Suppressor macrophage treated with lipopolysaccharide for 1 hour (primary cell): ENCODE measurements at places on chromosomes 4 and X.

GRCh38 chr4:4204401-4204745 is 22.4 kb downstream of the OTOP1 start:
- no peak for DNase-seq

GRCh38 chrX:54961750-54962149 is 32.2 kb downstream of the PFKFB1 start:
- DNase-seq, result no peak

- no peak for DNase-seq
Measured at GRCh38 chr4:98747393-98748091, 89.1 kb upstream of the TSPAN5 start.

DNA sequence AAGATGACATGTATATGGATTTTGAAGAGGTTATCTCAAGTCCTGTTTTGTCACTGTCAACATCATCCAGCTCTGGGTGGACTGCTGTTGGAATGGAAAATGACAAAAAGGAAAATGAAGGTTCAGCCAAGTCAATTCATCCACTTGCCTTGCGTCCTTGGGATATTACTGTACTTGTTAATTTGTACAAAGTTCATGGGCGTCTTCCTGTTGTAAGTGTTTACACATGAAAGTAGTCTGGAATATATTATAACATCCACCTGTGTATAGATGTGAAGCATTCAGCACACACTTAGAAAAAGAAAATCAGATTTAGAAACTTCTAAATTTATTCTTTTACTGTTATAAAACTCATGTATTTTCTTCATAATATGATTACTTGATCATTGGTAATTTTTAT is 67.2 kb downstream of the BLTP1 start:
- no peak for DNase-seq

GRCh38 chr4:21656832-21657231 is 291.7 kb downstream of the KCNIP4 start:
- DNase-seq, result no peak

DNA sequence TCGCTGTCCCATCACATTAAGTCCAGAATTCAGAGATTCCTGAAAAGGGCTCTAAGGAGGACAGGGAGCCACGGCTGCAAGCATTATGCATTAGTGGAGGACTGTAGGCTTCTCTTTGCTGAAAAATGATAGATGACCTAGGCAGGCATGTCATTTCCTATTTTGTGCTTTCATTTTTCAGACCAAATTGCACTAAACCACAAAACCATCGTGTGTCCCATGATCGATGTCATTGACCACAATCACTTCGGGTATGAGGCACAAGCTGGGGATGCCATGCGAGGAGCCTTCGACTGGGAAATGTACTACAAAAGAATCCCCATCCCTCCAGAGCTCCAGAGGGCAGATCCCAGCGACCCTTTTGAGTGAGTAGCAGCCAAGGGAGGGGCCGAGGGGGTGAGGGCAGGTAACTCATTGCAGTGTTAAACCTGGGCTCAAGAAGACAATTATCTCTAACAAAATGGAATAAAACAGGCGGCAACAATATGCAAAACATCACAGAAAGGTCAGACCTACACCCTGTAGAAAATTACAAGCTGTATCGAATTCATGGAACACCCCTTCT is 355.2 kb upstream of the GALNT7 start:
- peak; percentile 2 for DNase-seq

GRCh38 chr4:145451895-145452294 is 29.8 kb upstream of the SMAD1 start:
- no peak for DNase-seq
